ENCODE measurements at places on chromosomes 13 and 19. TPM values are rescaled to one million over a fixed set of nuclear protein-coding genes. Genes with fewer than 3 reads are reported as not detected.

The GPR12 gene
- not detected for polyA plus RNA-seq

The STOML3 gene
- polyA plus RNA-seq = not detected

The THSD1 gene
- 2.2 TPM for polyA plus RNA-seq

The F2RL3 gene
- polyA plus RNA-seq = 1.4 TPM

The LILRB3 gene
- polyA plus RNA-seq = 1.4 TPM

- no peak for DNase-seq
Observed at GRCh38 chr19:56147307-56147706, 6.2 kb downstream of the ZNF444 start.

- no peak for DNase-seq
Observed at GRCh38 chr13:23905766-23906165, 8.5 kb upstream of the C1QTNF9B start.

DNA sequence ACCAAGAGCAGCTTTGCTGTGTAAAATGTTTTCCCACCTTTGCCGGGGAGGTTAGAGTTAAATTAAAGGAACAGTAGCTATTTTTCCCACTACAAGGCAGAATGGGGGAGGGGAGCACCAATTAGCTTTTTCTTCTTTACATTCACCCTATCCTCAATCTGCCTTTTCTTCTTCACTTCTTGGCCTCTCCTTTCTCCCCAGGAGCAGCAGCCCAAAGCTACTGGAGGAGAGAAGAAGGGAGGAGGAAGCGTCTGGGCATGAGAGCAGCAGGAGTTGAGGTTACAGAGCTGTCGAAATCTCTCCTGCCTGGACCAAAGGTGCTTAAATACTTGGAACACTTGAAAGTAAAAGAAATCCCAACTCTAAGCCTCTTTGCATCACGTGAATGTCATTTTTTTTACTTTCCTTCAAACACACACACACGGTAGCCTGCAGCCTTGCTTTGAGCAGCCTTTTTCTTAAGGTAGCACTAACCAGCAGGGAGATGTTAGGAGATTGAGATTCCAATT lies 39.0 kb upstream of the WASF3 start:
- DNase-seq = no peak

- no peak for DNase-seq
Observed at GRCh38 chr13:65892859-65893258, 1337.3 kb downstream of the PCDH9 start.

DNA sequence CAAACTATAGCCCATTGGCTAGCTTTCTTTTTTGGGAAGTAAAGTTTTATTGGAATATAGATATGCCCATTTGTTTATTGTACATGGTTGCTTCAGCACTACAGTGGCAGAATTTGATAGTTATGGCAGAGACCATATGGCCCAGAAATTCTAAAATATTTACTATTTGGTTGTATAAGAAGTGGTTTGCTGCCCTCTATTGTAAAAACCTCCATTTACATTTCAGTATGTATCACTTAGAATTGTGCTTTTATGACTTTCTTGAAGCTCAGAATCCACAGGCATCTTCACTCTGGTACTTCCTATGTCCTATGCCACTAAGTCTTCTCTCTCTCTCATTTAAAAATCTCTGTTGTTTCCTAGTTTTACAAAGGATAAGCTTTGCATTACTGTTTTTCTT lies 37.7 kb downstream of the DLEU7 start:
- DNase-seq = no peak

DNA sequence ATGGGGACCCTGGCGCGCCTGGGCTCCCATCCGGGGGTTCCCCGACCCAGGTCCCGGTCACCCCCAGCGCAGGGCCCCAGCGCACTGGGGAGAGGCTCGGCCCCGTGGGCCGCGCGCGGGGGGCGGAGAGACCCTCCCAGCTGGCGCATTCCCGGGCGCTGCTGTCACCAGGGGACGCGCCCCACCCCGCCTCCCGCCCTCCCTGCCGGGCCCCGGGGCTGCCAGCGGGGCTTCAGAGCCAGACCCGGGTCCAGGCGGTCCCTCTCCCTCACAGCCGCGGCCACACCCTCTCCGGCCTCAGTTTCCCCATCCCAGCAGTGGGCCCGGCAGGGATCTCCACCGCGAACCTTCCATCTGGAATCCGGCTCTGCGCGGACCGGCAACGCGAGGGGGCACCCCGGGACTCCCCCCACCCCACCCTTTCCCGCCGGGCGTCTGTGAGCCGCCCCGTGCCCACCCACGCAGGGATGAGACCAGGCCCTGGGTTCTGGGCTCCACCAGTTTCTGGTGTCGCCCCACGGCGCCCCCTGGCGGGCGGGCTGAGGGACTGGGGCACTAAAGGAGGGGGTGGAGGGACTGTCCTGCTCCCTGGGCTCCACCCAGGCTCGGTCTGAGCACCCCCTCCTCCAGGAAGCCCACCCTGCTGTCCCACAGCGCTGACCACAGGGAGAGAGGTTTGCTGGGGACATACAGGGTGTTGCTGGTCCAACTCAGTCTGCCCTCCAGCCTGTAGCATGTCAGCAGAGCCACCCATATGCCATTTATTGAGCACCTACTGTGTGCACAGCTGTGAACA lies 878 bp upstream of the ADAMTSL5 start:
- peak; percentile 67 for DNase-seq
